ENCODE measurements at places on chromosomes 3 and 15.

DNA sequence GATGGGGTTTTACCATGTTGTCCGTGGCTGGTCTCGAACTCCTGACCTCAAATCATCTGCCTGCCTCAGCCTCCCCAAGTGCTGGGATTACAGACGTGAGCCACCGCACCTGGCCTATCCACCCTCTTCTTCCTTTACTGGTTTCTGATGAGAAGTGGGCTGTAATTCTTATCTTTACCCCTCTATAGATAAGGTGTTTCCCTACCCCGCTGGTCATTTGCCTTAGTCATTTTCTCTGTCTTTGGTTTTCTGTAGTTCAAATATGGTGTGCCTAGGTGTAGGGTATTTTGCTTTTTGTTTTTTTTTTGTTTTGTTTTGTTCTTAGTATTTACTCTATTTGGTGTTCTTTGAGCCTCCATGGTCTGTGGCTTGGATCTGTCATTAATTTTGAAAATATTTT lies 41.3 kb downstream of the APBA2 start:
- DNase-seq: no peak

- DNase-seq: no peak
Observed at GRCh38 chr3:132248490-132248889, 68.7 kb upstream of the ACP3 start.

DNA sequence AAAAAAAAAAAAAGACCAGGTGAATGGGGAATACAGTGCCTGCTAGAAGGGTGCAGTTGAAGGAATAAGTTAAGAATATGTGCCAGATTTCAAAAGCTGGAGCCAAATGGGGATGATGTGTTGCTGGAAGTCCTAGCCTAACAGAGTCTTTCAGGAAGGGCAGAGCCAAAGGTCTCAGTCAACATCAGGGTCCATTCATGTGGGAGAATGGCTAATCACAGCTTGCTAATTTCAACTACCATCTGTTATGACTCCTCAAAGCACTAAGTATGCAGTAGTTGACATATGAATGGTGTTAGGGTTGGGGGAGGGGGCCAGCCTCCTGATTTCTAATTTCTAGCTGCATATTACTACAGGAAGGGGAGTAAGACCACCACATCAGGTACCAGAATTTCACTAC lies 4.4 kb downstream of the ZBTB38 start:
- DNase-seq: no peak

- DNase-seq: no peak
Observed at GRCh38 chr3:172608575-172608974, 85.3 kb upstream of the TNFSF10 start.

GRCh38 chr3:25281041-25281731 lies 146.9 kb upstream of the RARB start:
- no peak for DNase-seq

DNA sequence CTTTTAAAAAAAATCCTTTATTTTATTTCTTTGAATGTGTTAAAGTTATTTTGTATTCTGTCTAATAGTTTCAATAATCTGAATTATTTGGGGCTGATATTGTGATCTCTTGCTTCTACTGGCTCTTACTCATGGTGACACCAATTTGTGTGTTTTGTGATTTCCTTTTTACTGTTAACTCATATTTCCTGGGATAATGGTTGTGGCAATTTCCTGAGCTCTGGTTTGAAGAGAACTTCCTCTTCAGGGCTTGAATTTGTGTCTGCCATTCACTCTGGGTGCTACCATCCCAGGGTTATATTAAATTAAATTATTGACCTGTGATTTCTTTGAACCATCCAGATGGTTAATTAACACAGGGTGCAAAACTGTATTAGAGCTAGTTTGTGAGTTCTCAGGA lies 60.4 kb upstream of the RNF7 start:
- DNase-seq: no peak

Data from Panc1 (cell line).